Effector memory CD8-positive, alpha-beta T cell (primary cell): ENCODE measurements at places on chromosomes 1 and 21.

DNA sequence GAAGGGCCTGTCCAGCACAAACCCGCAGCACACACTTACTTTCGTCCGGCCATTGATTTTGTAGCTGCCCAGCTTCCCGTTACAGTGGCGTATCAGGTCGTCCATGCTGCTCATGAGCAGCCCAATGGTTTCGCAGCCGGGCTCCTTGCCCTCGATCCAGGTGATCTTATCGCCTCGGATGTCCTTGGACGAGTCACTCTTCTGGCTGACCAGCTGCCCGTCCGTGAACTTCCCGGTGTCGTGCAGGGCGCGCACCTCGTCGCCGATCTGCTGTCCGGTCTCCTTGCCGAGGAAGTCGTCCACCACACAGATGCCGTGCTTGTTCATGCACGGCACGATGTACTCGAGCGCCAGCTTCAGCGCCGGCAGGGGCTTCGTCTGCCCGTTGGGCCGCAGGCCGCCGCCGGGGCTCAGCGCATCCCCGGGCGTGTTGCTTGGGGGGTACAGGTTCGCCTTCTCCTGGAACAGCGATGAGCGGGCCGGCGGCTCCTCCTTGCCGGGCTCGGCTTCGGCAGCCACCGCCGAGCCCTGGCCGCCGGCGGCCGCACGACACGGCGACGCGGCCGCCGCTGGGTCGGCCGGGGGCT is 1.0 kb downstream of the EGLN1 start:
- peak; percentile 25 for DNase-seq
- peaks cover 3% of the 10 kb centered on the region for H3K36me3 ChIP-seq
- no peaks in the 10 kb centered on the region for H3K27me3 ChIP-seq
- H3K4me3 ChIP-seq, result peak overlapping the region; percentile 84
- peak overlapping the region; percentile 55 for H3K27ac ChIP-seq

- H3K36me3 ChIP-seq, result peaks cover 31% of the 10 kb centered on the region
- peak overlapping the region; percentile 98 for H3K4me3 ChIP-seq
- H3K27me3 ChIP-seq, result no peaks in the 10 kb centered on the region
- peak; percentile 7 for DNase-seq
- H3K27ac ChIP-seq, result peak overlapping the region; percentile 98
These were observed 1.2 kb downstream of the SZRD1 start for GRCh38 chr1:16367968-16368890.

DNA sequence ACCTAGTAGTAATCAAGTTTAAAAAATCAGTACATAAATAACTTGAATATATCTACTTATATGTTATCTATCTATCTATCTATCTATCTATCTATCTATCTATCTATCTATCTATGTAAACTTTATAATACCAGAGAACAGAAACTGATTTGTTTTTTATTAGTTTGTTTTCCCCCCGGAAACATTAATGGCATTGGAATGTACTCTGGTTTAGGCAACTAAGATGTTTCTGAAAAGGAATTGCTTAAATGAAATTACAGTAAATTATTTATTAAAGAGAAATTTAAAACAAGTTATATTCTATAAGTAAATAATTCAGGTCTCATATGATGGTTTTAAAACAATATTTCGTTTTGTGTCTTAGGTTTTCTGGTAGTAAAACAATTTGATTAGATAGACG is 681.0 kb upstream of the ADAMTS5 start:
- no peaks in the 10 kb centered on the region for H3K36me3 ChIP-seq
- no peaks in the 10 kb centered on the region for H3K4me1 ChIP-seq
- H3K4me3 ChIP-seq, result no peak overlapping the region
- H3K27ac ChIP-seq, result no peak overlapping the region

- no peak for DNase-seq
- no peaks in the 10 kb centered on the region for H3K27me3 ChIP-seq
- H3K27ac ChIP-seq, result no peak overlapping the region
These were observed 3.5 kb downstream of the EXOC8 start for GRCh38 chr1:231334079-231334666.

DNA sequence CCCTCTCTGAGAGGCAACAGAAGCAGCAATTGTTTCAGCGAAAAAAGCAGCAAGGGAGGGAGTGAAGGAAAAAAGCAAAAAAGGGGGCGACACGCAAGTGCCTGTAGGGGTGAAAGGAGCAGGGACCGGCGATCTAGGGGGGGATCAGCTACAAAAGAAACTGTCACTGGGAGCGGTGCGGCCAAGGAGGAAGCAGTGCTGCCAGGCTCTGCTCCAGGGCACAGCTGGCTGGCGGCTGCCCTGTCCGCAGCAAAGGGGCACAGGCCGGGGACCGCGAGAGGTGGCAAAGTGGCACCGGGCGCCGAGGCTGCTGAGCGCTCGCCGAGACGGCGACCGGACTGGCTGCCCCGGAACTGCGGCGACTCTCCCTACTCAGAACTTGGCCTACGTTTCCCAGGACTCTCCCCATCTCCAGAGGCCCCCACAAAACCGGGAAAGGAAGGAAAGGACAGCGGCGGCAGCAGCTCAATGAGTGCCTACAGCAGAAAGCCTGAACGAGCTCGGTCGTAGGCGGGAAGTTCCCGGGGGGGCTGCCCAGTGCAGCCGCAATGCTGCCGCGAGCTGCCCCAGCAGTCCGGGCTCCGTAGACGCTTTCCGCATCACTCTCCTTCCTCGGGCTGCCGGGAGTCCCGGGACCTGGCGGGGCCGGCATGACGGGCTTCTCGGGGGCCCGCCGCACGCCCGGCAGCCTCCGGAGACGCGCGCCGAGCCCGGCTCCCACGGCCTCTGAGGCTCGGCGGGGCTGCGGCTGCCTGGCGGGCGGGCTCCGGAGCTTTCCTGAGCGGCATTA is 1.0 kb upstream of the CDKN2C start:
- peak overlapping the region; percentile 91 for H3K27ac ChIP-seq
- peaks cover 20% of the 10 kb centered on the region for H3K4me1 ChIP-seq
- H3K4me3 ChIP-seq, result peak overlapping the region; percentile 95
- H3K36me3 ChIP-seq, result peaks cover 23% of the 10 kb centered on the region

GRCh38 chr21:44380876-44381275 is 27.5 kb downstream of the TRPM2 start:
- peaks cover 7% of the 10 kb centered on the region for H3K4me1 ChIP-seq
- H3K27me3 ChIP-seq, result peaks cover 5% of the 10 kb centered on the region
- H3K4me3 ChIP-seq, result no peak overlapping the region
- no peak for DNase-seq

- DNase-seq, result no peak
- H3K27ac ChIP-seq, result no peak overlapping the region
- H3K4me3 ChIP-seq, result no peak overlapping the region
- H3K4me1 ChIP-seq, result no peaks in the 10 kb centered on the region
- no peaks in the 10 kb centered on the region for H3K36me3 ChIP-seq
- no peaks in the 10 kb centered on the region for H3K27me3 ChIP-seq
These were observed 21.4 kb downstream of the LIN9 start for GRCh38 chr1:226287587-226287986.

- no peak for DNase-seq
- peaks cover 22% of the 10 kb centered on the region for H3K27me3 ChIP-seq
- H3K4me3 ChIP-seq, result no peak overlapping the region
- peaks cover 4% of the 10 kb centered on the region for H3K4me1 ChIP-seq
- H3K27ac ChIP-seq, result no peak overlapping the region
- no peaks in the 10 kb centered on the region for H3K36me3 ChIP-seq
These were observed 201.5 kb downstream of the S1PR1 start for GRCh38 chr1:101438359-101438758.

- no peaks in the 10 kb centered on the region for H3K36me3 ChIP-seq
- no peak for DNase-seq
- peaks cover 4% of the 10 kb centered on the region for H3K4me1 ChIP-seq
- H3K27me3 ChIP-seq, result no peaks in the 10 kb centered on the region
These were observed 8.2 kb upstream of the RGSL1 start for GRCh38 chr1:182441719-182442118.

DNA sequence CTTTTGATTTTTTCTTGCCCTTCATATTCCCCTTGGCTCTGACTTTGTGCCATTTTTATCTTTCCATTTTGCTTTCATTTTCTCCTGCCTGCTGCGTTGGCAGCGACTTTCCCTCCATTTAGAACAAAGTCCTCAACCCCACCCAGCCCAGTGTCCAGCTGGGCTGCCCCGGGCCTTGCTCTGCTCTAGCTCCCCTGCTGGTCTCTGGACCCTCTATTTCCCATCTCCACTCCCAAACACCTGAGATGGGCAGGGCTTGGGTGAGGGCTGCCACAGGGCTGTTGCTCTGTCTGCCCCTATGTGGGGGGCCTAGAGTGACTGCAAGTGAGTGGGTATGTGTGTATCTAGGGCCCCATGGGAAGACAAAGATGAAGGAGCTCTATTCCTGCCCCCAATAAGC is 7.3 kb upstream of the ADAM15 start:
- peaks cover 6% of the 10 kb centered on the region for H3K36me3 ChIP-seq
- no peak overlapping the region for H3K27ac ChIP-seq
- H3K4me3 ChIP-seq, result no peak overlapping the region
- H3K27me3 ChIP-seq, result peaks cover 19% of the 10 kb centered on the region
- H3K4me1 ChIP-seq, result peaks cover 3% of the 10 kb centered on the region

- H3K27me3 ChIP-seq, result no peaks in the 10 kb centered on the region
- H3K4me3 ChIP-seq, result no peak overlapping the region
- H3K27ac ChIP-seq, result no peak overlapping the region
- peaks cover 27% of the 10 kb centered on the region for H3K36me3 ChIP-seq
These were observed 41.8 kb downstream of the GATAD2B start for GRCh38 chr1:153880962-153881361.

- no peak overlapping the region for H3K27ac ChIP-seq
- H3K27me3 ChIP-seq, result no peaks in the 10 kb centered on the region
- no peaks in the 10 kb centered on the region for H3K4me1 ChIP-seq
These were observed 63.4 kb upstream of the L1TD1 start for GRCh38 chr1:62131093-62131725.

GRCh38 chr1:215192306-215192705 is 109.8 kb downstream of the KCNK2 start:
- H3K27me3 ChIP-seq, result no peaks in the 10 kb centered on the region
- H3K27ac ChIP-seq, result no peak overlapping the region
- no peak for DNase-seq

GRCh38 chr1:179599623-179600249 is 8.1 kb downstream of the TDRD5 start:
- DNase-seq, result no peak
- no peak overlapping the region for H3K27ac ChIP-seq
- H3K27me3 ChIP-seq, result peaks cover 11% of the 10 kb centered on the region
- H3K4me3 ChIP-seq, result no peak overlapping the region

DNA sequence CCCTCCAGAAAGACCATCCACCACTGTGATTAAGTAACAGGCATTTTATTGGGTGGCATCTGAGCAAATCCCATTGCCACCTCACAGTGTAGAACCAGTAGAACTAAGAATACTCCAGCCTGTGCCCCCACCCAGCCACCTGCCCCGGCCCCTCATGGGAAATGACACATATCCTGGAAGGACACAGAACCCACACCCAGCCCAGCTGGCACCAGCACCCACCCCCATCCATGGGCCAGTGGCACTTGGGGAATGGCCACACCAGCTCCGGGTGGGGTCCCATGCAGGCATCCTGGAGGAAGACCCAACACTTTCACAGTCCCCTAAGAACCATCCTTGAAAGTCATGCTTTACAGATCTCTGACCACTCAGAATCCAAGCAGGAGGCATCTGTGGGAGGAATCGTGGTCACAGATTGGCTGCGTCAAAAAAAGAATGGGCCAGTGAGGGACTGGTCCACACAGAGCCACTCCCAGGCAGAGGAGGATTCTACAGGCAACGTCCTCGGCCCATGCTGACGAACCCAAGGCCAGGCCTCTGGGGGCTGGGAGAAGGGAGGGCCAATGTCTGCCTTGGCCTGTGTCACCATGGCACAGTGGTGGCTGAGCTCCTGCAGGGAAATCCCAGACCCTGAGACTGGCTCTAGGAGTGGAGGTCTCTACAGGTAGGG is 12.1 kb upstream of the TAS1R2 start:
- no peak overlapping the region for H3K27ac ChIP-seq
- DNase-seq, result no peak
- H3K4me3 ChIP-seq, result no peak overlapping the region
- H3K27me3 ChIP-seq, result peaks cover 10% of the 10 kb centered on the region

- peak overlapping the region; percentile 75 for H3K27ac ChIP-seq
- no peaks in the 10 kb centered on the region for H3K36me3 ChIP-seq
- H3K4me1 ChIP-seq, result peaks cover 58% of the 10 kb centered on the region
- no peaks in the 10 kb centered on the region for H3K27me3 ChIP-seq
- no peak for DNase-seq
- H3K4me3 ChIP-seq, result peak overlapping the region; percentile 58
These were observed 34.1 kb upstream of the GPR52 start for GRCh38 chr1:174413632-174414031.

- H3K4me3 ChIP-seq, result no peak overlapping the region
- no peak overlapping the region for H3K27ac ChIP-seq
- no peaks in the 10 kb centered on the region for H3K36me3 ChIP-seq
- no peaks in the 10 kb centered on the region for H3K4me1 ChIP-seq
- H3K27me3 ChIP-seq, result no peaks in the 10 kb centered on the region
These were observed 44.5 kb downstream of the DDR2 start for GRCh38 chr1:162676750-162677149.

DNA sequence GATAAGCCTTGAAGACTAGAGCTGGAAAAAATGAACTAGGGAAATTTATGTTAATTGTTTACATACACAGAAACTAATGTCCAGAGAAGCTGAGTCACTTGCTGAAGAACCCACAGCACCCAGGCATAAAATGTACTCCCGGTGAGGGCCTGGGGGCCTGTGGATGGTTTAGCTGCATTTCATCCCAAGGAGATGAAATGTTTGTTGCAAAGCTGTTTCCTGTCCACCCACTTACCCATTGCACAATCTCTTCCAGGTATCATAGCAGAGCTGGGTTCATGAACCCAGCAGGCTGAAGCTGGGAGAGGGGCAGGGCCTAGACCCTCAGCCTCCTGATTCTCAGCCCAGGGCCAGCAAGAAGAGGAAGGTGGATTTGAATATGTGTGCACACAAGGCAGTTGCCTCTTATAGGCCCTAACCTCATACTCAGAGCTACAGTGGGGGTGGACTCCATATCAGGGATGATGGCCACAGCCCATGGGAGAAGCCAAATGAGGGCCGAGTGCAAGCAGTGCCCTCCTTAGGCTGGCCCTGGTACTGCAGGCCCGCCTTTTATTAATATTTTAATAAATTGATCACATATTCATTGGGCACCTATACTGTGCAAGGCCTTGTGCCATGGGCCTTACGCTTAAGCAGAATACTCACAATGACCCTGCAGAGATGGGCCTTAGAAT is 110.8 kb downstream of the LACTBL1 start:
- H3K36me3 ChIP-seq, result no peaks in the 10 kb centered on the region
- no peaks in the 10 kb centered on the region for H3K4me1 ChIP-seq
- no peak for DNase-seq
- H3K27me3 ChIP-seq, result peaks cover 7% of the 10 kb centered on the region

DNA sequence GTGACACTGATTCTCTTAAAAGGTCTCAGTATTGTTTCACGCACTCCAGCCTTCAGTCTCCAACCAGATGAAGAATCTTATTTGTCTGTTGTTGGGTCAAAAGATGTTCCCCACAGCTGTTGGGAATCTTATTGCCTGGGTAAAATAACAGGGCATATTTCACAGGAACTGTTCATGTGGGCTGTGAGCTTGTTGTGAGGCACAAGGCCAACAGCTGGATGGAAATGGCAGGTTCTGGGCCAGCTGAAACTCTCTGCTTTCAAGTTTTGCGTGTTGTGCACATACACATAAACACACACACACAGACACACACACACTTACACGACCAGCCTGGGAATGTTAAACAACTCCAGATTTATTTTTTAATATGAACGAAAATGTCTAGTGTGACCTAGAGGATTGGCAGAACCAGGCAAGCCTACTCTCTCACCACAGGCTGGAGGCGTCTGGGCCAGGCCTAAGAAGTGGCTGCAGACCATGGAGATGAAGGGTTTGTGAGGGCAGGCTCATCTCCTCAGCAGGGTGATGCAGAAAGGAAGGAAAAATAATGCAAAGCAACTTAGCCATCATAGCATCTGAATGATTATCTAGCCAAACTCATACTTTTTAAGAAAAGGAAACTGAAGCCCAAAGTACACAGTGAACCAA is 357.0 kb downstream of the TTLL7 start:
- no peaks in the 10 kb centered on the region for H3K27me3 ChIP-seq
- H3K36me3 ChIP-seq, result peaks cover 3% of the 10 kb centered on the region
- H3K4me3 ChIP-seq, result no peak overlapping the region
- DNase-seq, result no peak
- H3K27ac ChIP-seq, result no peak overlapping the region
